ENCODE measurements at places on chromosomes 7 and 10.
A peak's percentile ranks its signal among the peaks of the same experiment; 100 is the strongest.

- DNase-seq, result no peak
These were observed 140.2 kb downstream of the PTN start for GRCh38 chr7:137203351-137203750.

GRCh38 chr7:9719303-9719702 is 1254.4 kb upstream of the PHF14 start:
- DNase-seq, result no peak

GRCh38 chr10:126073606-126074005 is 177.2 kb downstream of the FANK1 start:
- DNase-seq, result no peak

GRCh38 chr7:6159097-6159483 is 113.3 kb downstream of the CYTH3 start:
- DNase-seq, result no peak

GRCh38 chr10:124229201-124229988 is 136.0 kb upstream of the CHST15 start:
- DNase-seq, result no peak

GRCh38 chr10:30974355-30974754 is 57.3 kb downstream of the ZNF438 start:
- DNase-seq, result no peak

DNA sequence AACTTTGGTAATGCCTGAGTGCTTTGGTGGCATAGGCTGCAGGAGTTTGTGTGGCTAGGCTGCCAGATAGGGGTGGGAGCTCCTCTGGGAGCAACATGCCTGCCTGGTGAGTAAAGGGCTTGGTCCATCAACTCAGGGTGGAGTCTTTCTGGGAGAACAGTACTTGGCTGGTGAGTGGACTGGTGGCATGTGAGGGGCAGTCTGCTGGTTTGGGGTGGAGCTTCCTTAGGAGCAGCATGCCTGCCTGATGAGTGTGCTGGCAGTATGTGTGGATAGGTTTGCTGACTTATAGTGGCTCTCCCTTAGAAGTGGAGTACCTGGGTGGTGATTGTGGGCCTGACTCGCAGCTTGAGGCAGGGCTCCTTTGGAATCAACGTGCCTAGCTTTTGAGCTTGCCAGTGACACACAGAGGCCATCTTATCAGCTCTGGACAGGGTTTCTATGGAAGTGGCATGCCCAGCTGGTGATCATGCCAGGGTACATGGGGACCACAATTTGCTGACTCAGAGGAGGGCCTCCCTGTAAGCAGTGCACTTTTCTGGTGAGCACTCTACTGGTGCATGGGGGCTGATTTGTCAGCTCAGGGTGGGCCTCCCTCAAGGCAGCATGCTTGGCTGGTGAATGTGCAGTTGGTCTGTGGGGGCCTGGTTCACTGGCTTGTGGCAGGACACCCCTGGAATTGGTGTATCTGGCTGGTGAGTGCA is 35.0 kb upstream of the SRI start:
- DNase-seq, result peak; percentile 9

GRCh38 chr10:42242135-42242805 is 396.1 kb downstream of the ZNF33B start:
- DNase-seq, result no peak

DNA sequence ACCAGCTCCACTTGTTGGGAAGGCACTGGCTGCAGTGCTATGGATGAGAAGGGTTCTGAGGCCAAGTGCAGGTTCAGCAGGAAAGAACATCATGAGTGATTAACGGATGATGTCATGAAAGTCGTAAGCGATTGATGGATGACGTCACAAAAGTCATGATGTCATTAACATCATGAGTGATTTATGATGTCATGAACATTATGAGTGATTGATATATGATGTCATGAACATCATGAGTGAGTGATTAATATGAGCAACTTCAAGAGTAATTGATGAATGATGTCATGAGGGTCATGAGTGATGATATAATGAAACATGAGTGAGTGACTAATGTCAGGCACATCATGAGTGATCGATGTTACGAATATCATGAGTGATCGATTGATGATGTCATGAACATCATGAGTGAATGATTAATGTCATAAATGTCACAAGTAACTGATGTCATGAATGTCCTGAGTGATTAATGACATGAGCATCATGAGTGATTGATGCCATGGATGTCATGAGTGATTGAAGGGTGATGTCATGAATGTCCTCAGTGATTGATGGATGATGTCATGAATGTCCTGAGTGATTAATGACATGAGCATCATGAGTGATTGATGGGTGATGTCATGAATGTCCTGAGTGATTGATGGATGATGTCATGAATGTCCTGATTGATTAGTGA is 185.6 kb downstream of the PAXIP1 start:
- DNase-seq, result no peak

- no peak for DNase-seq
These were observed 80.4 kb downstream of the UBE3C start for GRCh38 chr7:157219154-157219553.

DNA sequence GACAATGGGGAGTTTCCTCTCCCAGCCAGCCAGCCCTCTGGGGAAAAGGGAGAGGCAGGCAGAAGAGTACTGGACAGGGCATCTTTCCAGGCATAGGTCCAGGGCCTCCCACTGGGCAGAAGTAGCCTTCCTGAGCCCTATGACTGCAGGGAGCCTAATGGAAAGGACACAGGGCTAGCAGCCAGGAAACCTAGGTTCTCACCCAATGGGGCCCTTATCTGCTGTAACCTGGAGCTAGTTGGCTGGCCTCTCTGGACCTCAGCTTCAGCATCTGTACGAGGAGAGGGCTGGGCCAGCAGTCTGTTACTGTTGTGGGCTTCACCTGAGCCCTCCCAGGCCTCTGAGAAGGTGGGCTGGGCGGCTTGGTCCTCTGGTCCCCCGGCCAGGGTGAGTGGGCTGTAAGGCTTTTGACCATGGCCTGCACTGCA is 22.4 kb downstream of the LDB3 start:
- DNase-seq, result no peak

- no peak for DNase-seq
These were observed 26.4 kb downstream of the UBTD1 start for GRCh38 chr10:97525086-97525485.

GRCh38 chr7:102463841-102464576 is 654 bp downstream of the ALKBH4 start:
- peak; percentile 21 for DNase-seq

- no peak for DNase-seq
These were observed 50.5 kb downstream of the NUDCD3 start for GRCh38 chr7:44439926-44440325.

DNA sequence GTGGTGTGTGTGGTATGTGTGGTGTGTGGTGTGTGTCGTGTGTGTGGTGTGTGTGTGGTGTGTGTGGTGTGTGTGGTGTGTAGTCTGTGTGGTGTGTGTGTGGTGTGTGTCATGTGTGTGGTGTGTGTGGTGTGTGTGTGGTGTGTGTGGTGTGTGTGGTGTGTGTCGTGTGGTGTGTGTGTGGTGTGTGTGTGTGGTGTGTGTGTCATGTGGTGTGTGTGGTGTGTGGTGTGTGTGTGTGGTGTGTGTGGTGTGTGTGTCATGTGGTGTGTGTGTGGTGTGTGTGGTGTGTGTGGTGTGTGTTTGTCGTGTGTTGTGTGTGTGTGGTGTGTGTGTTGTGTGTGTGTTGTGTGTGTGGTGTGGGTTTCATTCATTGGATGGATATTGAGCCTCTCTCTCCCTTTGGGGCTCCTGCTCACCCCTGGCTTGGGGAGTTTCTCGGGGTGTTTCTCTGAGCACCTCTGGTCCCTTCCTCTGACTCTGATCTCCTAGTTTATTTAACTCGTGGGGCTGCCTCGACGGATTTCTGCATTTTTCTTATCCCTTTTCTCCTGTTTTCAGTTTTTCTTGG is 145.8 kb downstream of the DNAJB6 start:
- no peak for DNase-seq

GRCh38 chr7:7257899-7258692 is 75.8 kb downstream of the C1GALT1 start:
- no peak for DNase-seq

DNA sequence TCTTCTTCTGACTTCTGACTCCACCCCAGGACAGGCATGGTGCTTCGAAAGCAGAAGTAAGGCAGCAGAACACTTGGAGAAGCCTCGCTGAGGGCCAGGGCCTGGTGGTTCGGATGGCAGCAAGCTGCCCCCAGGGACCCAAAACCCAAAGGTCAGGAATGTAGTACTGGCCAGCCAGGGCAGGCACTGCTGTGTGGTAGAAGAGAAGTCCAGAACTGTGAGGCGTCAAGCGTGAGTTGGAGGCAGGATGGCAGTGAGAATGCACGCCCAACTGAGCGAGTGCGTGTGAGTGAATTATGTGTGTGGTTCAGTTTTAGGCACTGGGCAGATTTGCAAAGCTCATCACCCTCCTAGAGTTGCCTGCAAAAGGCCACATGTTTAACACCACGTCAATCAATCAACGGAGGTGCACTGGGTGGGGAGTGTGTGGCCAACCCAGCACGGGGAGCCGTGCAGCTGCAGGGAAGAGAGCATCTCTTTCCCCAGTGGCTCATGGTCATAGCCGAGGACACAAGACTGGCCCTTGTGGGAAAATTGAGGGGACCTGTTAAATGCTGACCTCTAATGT is 144.3 kb downstream of the KCNMA1 start:
- DNase-seq, result no peak

DNA sequence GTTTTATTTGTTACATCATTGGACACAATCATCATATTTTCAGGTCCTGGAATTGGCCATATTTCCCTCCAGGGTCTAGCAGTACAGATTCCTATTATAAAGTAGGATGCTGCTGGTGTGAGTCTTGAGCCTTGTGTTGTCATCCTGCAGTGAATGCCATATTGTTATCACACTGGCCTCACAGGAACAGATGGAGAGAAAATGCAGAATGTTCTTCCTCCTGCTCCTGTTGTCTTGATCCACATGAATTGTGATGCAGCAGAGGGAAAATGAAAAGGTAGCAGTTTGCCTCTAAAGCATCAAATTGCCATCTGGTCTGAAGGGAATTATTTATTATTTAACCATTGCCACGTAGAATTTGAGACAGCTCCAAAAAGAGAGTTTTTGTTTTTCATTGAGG is 248.6 kb downstream of the GPAM start:
- no peak for DNase-seq

DNA sequence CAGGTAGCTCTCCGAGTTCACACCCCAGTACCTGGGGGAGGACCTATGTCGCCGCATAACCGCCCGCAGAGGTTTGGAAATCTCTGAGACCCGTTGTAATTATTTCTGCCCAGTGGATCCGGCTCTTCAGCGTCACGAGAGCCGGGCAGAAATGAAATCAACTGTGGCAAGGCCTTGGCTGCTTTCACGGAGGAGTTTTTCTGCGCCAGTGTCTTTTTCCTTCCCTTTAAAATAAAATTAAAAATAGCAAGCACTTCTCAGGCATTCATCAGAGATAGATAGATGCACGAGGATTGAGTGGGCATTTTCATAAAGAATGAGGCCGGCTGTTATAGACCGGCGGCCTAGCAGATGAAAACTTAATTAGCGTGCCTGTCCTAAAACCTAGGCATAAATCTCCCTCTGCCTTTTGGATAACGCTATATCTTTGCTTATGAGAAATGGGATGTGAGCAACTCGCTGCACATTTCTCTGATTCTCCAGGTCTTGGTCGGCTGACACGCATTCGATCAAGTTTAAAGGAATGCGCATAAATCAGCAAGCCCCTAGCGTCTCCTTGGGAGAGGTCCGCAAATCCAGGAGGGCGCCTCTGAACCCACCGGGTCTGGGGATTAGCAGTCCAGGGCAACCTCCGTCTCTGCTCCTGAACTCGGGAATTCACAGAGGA is 6.4 kb downstream of the HOXA13 start:
- DNase-seq, result no peak

GRCh38 chr10:84613336-84614021 is 285.1 kb downstream of the CCSER2 start:
- no peak for DNase-seq

- DNase-seq, result peak; percentile 21
These were observed 86.5 kb upstream of the PFKP start for GRCh38 chr10:2980791-2981360.

- DNase-seq, result no peak
These were observed 826.0 kb downstream of the SORCS1 start for GRCh38 chr10:106338486-106338885.

GRCh38 chr7:71145906-71146901 is 14.3 kb downstream of the GALNT17 start:
- no peak for DNase-seq

DNA sequence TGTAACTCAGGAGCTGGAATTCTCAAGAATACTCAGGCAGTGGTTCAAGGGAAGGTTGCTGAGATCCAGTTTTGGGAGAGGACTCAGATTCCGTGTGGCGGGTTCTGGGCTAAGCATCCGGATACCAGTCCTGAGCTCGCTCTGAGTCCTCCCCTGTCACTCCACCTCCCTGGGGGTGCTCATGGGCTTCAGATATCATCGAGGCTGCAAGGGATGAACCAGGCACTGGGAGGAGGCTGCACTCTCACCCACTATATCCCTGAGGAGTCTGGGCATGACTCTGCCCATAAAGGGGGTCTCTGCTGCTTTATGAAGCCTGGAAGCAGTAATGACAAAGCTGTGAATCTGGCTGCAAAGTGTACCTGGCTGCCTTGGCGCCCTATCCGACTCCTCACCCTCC is 188.5 kb downstream of the TNS3 start:
- DNase-seq, result no peak

DNA sequence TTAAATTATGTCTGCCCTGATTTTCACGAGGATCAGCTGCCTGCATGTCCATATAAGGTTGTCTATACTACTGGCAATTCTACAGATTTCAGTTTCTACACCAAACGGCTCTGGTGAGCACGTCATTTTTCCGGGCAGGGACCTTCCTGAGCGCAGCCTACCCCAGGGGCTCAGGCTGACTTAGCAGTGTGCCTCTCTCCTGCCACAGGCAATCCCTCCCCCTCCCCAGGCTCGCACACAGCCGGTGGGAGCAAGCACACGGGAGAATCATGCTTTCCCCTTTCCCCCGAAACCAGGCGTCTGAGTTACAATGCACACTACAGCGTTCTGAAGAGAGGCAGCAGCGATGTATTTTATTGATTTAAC is 1.7 kb downstream of the KLF6 start:
- DNase-seq, result peak; percentile 57
